Activated naive CD4-positive, alpha-beta T cell treated with anti-CD3 and anti-CD28 coated beads, Interleukin-2, amount 10 ng/mL, durations not matched to agents 7 days and 5 days (primary cell): ENCODE measurements at places on chromosomes 7 and 10.

DNA sequence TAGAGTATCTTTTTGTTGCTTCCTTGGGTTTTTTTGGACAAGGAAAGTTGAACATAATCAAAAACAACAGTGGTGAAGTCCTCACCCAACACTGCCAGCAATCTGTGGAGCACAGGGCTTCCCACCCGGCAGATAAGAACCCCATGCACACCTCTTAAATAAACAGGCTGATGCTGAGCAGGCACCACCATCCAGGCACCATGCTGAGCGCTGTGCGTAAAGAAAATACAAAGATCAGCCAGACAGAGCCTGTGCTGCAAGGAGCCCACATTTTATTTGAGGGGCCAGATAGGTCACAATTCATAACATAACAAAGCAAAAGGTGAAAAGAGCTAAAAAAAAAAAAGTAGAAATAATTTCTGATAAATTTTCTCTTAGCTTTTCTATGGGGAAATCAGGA is 231.2 kb downstream of the PTPRN2 start:
- no peak overlapping the region for H3K27ac ChIP-seq
- H3K27me3 ChIP-seq: no peaks in the 10 kb centered on the region

- H3K4me3 ChIP-seq: no peak overlapping the region
- DNase-seq: no peak
- peaks cover 5% of the 10 kb centered on the region for H3K4me1 ChIP-seq
- no peak overlapping the region for H3K27ac ChIP-seq
Measured at GRCh38 chr10:74238031-74238431, 87.0 kb downstream of the ADK start.

DNA sequence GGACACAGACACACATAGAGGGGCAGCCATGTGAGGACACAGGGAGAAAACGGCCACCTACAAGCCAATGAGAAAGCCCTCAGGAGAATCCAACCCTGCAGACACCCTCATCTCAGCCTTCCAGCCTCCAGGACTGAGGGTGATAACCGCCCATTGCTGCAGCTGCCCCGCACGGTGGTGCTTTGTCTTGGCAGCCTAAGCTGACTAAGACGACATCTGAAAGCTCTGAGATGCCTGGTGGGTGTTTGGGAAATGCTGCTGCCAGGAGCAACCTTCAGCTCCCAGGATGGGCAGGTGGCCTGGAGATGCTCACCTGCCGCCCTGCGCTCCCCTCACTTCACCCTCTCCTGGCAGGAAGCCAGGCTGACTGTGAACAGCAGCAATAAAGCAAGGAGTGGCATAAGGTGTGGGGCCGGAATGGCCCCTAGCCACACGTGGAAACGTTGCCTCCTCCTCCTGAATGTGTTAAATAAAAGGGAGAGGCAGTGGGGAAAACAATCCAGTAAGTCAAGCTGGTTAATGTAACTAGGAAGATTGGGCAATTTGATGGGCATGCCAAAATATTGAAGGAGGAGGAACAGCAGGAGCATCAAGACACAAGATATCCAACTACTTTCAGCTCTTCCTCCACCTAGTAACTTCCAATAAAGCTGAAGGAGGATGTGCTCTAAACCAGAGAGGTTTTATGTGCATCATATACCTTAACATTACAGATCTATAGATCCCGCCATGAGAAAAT is 121.5 kb downstream of the TNS3 start:
- no peak overlapping the region for H3K4me3 ChIP-seq
- no peaks in the 10 kb centered on the region for H3K4me1 ChIP-seq
- H3K27ac ChIP-seq: no peak overlapping the region

DNA sequence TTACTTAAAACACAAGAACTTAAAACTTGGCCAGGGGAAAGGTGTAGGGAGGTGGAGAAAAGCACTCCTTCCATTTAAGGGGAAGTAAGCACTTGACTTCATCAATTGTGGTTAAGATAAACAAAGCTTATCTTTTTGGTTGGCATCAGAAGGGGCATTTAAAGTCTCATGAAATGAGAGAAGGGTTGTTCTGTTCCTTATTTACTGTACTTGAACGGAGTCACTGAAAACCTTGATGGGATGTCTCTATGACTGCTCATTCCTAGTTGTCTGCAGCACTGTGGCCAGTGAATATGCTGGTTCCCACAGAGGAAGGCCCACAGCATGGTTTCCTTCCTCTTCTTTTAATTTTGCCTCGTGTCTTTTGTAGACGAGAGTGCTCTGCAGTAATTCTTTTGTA is 229.3 kb downstream of the AUTS2 start:
- no peaks in the 10 kb centered on the region for H3K27me3 ChIP-seq
- H3K4me3 ChIP-seq: no peak overlapping the region
- peaks cover 11% of the 10 kb centered on the region for H3K4me1 ChIP-seq
- H3K27ac ChIP-seq: no peak overlapping the region
- H3K36me3 ChIP-seq: no peaks in the 10 kb centered on the region

- H3K36me3 ChIP-seq: no peaks in the 10 kb centered on the region
- DNase-seq: no peak
- no peak overlapping the region for H3K27ac ChIP-seq
Measured at GRCh38 chr10:130954326-130954905, 357.1 kb downstream of the TCERG1L start.

DNA sequence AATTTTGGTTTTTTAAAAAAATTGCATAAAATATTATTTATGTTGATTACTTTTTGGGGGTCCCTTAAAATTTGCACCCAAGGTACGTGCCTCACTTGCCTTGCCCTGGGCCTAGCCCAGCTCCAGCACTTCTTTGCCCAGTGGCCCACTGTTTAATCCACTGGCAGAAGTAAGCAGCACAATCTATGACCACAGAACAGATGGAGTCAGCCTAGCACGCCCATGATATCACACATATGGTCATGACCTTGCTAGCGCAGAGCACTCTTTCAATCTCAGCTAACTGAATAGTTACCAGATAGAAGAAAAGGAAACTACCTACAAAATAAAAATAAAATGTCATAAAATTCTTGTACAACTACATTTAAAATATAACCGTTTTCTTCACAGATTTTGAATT is 5.6 kb downstream of the OGA start:
- H3K27ac ChIP-seq: no peak overlapping the region
- DNase-seq: no peak
- peaks cover 38% of the 10 kb centered on the region for H3K4me1 ChIP-seq
- H3K4me3 ChIP-seq: no peak overlapping the region
- no peaks in the 10 kb centered on the region for H3K27me3 ChIP-seq

GRCh38 chr10:71201849-71202248 is 10.5 kb upstream of the UNC5B start:
- peaks cover 29% of the 10 kb centered on the region for H3K27me3 ChIP-seq
- H3K4me1 ChIP-seq: no peaks in the 10 kb centered on the region
- DNase-seq: no peak
- no peak overlapping the region for H3K27ac ChIP-seq
- no peaks in the 10 kb centered on the region for H3K36me3 ChIP-seq

GRCh38 chr10:34506786-34507185 is 308.3 kb downstream of the PARD3 start:
- H3K36me3 ChIP-seq: no peaks in the 10 kb centered on the region
- no peaks in the 10 kb centered on the region for H3K4me1 ChIP-seq
- H3K27me3 ChIP-seq: no peaks in the 10 kb centered on the region
- no peak overlapping the region for H3K27ac ChIP-seq

DNA sequence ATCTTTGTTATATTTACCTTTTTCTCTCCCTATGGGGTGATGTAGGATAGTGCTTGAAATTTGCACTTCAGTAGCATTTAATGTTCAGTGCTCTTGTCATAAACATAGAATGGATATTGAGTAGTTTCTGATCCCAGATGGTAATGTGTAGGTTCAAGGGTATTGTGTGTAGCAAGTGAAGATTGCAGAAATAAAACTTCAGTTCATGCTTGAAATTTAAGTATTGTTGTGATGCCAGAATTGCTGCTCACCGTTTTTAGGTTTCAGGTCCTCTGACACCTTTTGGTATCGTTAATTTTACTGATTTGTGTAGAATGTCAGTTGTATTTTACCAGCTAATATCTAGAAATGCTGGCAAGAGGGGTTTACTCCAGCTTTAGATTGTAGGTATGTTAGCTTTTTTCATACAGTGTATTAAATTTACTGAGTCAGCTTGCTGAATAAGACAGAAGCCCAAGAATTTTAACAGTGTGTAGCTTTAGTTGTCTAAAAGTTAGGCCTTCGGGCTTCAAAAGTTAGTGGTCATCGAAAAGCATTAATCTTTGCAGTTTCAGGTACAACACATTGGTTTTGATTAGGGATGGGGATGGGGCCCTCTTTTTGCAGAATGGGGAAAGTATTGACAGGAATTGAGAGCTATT is 1.9 kb downstream of the PTEN start:
- peaks cover 46% of the 10 kb centered on the region for H3K4me1 ChIP-seq
- H3K27me3 ChIP-seq: peaks cover 11% of the 10 kb centered on the region
- DNase-seq: no peak
- H3K27ac ChIP-seq: peak overlapping the region; percentile 92
- peaks cover 36% of the 10 kb centered on the region for H3K36me3 ChIP-seq

- H3K4me3 ChIP-seq: no peak overlapping the region
- H3K4me1 ChIP-seq: peaks cover 26% of the 10 kb centered on the region
- no peak for DNase-seq
Measured at GRCh38 chr10:59872892-59873463, 33.4 kb downstream of the CCDC6 start.

GRCh38 chr10:133230387-133231195 is 574 bp downstream of the UTF1 start:
- peak; percentile 34 for DNase-seq
- H3K4me1 ChIP-seq: peaks cover 26% of the 10 kb centered on the region
- H3K27ac ChIP-seq: no peak overlapping the region
- H3K27me3 ChIP-seq: peaks cover 98% of the 10 kb centered on the region
- peaks cover 2% of the 10 kb centered on the region for H3K36me3 ChIP-seq
- H3K4me3 ChIP-seq: no peak overlapping the region

DNA sequence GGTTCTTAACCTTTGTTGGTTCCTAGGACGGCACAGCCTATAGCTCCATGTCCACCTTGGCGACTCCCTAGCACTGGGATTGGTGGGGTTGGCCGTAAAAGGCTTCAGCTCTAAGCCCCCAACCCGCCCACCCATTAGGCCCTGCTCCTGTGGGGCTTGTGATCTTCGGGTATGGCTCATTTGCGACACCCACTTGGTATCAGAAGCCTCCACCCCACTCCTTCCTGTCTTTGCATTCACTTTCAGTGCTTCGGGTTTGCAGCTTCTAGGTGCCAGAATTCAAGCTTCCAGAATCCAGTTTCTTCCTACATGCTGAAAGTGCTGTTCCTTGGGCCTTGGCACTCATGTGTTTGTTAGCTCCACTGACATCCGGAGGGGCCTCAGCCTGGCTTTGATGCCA is 39.5 kb downstream of the HABP2 start:
- H3K4me1 ChIP-seq: peaks cover 2% of the 10 kb centered on the region
- peaks cover 3% of the 10 kb centered on the region for H3K27me3 ChIP-seq

GRCh38 chr10:63114031-63114814 is 18.9 kb upstream of the NRBF2 start:
- H3K4me3 ChIP-seq: no peak overlapping the region
- no peaks in the 10 kb centered on the region for H3K4me1 ChIP-seq
- no peaks in the 10 kb centered on the region for H3K36me3 ChIP-seq
- DNase-seq: no peak

DNA sequence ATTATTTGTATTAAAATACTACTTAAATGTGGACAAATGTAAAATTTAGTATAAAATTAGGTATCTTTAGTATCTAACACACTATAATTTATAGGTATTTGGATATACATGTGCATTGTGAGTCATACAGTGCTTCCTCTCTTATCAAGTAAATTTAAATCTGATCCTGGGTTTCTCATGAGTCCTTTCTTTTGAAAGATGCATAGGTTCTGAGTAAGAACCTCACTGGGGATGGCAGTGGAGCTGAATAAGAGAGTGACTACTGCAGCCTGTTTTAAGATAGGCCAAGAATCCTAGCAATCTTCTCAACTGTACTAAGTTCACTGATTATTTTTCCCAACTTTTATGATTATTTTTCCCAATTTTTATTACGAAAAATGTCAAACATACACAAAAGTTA is 16.2 kb downstream of the CEP55 start:
- no peak for DNase-seq
- peaks cover 45% of the 10 kb centered on the region for H3K36me3 ChIP-seq
- H3K4me3 ChIP-seq: no peak overlapping the region
- peaks cover 2% of the 10 kb centered on the region for H3K4me1 ChIP-seq

DNA sequence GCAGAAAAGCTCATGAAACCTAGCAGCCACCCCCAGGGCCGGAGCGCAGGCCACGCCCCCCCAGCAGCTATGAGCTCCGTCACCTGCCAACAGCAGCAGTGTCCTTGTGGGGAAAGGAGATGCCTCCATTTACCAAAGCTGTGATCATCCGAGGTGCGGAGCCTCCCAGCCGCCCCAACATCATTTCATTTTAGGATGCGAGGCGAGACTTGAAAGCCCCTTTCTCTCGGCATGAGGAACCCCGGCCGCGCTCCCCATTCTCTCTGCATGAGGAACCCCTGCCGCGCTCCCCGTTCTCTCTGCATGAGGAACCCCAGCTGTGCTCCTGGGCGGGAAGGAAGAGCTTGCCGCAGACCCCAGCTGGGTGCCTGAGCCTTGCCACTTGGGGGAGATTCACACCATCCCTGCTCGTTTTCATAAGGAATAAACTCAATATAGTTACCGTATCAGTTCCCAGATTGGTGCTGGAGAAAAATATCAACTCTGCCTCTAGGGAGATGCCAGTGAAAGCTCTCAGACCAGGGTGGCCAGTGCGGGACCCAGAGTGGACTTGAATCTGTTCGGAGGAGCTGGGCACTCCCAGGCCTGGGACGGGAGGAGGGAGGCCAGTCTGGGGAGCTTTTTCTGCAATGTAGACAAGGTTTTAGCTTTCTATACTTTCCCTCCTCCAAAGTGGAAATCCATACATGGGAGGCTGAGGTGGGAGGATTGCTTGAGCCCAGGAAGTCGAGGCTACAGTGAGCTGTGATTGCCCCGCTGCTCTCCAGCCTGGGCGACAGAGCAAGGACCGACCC is 35.0 kb downstream of the JAKMIP3 start:
- peaks cover 10% of the 10 kb centered on the region for H3K27me3 ChIP-seq
- no peak overlapping the region for H3K4me3 ChIP-seq
- DNase-seq: peak; percentile 10
- peaks cover 10% of the 10 kb centered on the region for H3K4me1 ChIP-seq
- H3K27ac ChIP-seq: no peak overlapping the region
- H3K36me3 ChIP-seq: peaks cover 1% of the 10 kb centered on the region

DNA sequence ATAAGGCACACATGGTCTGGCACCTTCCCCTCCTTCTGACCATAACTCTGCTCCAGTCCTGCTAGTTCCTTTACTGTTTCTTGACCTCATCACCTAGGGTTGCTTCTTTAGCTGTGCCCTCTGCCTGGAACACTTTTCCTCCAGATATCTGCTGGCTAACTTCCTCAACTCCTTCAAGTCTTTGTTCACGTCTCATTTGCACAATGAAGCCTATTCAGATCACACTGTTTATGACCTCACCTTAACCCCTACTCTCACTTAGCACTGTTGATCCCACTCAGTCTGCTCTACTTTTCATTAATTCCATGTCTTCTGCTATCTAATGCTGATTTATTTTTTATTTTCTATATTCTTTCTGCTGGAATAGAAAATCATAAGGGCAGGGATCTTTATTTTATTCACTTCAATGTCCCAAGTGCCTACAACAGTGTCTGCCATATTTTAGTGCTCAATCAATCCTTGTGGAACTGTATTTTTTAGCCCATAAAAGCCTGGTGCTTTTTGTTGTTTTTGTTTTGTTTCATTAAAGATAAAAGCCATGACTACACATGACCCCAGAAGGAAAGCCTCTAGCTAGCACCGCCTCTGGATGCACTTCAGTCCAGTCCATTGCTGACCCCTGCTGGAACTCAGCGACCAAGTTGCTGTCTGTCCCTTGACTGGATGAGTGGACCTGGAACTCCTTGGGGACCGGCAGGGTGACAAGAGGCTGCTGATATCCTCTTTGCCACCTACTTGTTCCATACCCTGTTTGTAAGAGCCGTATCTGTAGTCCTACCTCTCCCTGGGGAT is 12.3 kb downstream of the KLF14 start:
- DNase-seq: peak; percentile 32
- no peak overlapping the region for H3K27ac ChIP-seq
- peaks cover 29% of the 10 kb centered on the region for H3K27me3 ChIP-seq
- no peaks in the 10 kb centered on the region for H3K4me1 ChIP-seq

- H3K27ac ChIP-seq: no peak overlapping the region
- no peaks in the 10 kb centered on the region for H3K36me3 ChIP-seq
- H3K4me1 ChIP-seq: peaks cover 23% of the 10 kb centered on the region
Measured at GRCh38 chr7:140249036-140249806, 72.4 kb upstream of the KDM7A start.
